Activated CD4-positive, alpha-beta T cell treated with anti-CD3 and anti-CD28 coated beads, Interleukin-2, amount 50 U/mL, for 4 hours (primary cell): ENCODE measurements at places on chromosomes 2 and 18.

DNA sequence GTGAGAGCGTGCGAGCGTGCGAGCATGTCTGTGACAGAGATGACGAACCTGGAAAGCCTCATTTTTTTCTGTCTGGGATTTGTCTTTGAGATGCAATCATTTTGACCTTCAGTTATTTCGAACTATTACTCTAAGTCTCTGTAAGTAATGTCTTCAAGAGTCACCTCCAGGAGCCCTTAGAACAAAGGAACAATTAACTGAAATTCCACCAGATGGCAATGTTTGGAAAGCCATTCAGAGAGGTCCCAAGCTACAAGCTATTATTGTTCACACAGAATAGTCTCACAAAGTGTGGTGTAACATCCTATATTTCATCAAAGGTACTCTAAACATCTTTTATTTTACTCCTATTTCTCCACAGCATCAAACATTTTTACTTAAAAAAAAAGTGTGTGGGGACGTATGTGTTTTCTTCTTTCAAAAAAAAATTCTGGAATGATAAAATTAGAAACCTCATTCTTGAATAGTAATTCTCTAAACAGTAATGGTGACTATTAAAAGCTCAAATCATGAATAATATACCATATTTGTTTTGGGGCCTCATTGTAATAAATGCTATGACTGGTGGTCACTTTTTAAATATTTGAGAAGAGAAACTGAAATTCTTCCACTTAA is 35.1 kb upstream of the MAPRE2 start:
- no peak for DNase-seq

DNA sequence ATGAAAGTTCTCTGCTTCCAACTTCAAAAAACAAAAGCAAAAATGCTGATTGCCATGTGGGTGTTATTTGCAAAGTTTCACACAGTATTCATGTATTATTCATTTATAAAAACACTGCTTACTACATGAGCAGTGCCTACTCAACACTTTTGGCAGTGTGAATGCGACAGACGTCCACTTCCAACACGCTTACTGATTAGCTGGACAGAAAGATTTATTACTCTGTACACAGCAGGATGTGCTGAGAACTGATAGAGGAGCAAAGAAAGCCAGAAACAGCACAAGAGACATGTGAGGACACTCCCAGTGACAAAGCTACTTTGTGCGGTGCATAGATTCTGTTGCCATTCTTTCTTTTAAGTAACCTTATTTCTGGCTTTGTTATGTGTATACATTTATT is 258.8 kb downstream of the DLGAP1 start:
- DNase-seq: no peak

DNA sequence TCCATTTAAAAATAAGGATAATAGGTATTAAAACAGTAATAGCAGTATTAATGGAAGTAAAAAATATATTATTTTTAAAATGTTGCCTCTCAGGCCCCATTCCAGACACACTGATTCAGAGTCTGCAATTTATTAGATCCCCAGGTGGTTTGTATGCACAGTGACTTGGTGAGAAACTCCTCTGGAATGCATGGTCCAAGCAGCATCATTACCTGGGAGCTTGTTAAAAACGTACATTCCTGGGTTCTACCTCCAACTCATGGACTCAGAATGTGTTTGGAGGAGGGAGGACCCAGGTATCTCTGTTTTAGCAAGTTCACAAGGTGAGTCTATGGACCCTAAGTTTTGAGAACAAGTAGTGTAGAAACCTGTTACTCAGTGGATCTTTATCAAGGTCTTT is 95.6 kb downstream of the ITGA4 start:
- DNase-seq: no peak

DNA sequence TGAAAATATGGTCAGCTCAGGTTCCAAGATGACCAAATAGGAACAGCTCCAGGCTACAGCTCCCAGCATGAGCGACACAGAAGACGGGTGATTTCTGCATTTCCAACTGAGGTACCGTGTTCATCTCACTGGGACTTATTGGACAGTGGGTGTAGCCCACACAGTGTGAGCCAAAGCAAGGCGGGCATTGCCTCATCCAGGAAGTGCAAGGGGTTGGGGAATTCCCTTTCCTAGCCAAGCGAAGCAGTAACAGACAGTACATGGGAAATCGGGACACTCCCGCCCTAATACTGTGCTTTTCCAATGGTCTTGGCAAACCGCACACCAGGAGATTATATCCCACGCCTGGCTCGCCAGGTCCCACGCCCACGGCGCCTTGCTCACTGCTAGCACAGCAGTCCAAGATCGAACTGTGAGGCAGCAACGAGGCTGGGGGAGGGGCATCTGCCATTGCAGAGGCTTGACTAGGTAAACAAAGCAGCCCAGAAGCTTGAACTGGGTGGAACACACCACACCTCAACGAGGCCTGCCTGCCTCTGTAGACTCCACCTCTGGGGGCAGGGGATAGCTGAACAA is 57.5 kb downstream of the WDPCP start:
- DNase-seq: no peak

DNA sequence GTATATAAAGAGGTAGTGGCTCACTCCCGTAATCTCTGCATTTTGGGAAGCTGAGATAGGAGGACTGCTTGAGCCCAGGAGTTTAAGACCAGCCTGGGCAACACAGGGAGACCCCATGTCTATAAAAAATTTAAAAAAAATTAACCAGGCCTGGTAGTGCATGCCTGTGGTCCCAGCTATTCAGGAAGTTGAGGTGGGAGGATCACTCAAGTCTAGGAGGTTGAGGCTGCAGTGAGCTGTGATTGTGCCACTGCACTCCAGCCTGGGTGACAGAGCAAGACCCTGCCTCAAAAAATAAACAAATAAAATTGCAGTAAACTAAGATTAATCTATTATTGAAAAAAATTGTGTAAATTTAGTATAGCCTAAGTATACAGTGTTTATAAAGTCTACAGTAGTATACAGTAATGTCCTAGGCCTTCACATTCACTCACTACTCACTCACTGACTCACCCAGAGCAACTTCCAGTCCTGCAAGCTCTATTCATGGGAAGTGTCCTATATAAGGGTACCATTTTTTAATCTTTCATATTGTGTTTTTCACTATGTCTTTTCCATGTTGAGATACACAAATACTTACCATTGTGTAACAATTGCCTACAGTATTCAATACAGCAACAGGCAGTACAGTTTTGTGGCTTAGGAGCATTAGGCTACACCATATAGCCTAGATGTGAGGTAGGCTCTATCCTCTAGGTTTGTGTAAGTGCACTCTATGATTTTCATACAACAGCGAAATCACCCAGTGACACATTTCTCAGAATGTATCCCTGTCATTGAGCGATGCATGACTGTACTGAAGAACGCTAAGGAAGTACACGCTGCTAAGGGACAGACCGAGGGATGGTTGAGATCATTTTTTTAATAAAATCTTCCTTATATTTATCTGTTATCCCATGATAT is 10.4 kb upstream of the MAP4K3 start:
- DNase-seq: no peak

DNA sequence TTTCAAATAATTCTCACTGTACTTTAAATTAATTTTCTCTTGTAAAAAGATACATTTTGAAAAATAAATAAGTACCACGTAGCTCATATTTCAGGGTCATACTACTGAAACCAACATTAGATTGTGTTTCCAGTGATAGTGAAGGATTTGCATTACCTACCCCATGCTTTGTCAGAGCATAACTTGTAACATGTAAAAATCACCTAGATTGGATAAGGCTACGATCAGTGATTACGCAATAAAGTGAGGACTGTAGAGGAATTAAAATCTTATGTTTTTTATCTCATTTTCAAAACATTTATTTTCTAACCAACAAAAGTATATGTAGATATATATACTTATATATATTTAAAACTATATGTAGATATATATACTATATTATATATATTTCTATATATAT is 89.4 kb upstream of the VRK2 start:
- DNase-seq: no peak

DNA sequence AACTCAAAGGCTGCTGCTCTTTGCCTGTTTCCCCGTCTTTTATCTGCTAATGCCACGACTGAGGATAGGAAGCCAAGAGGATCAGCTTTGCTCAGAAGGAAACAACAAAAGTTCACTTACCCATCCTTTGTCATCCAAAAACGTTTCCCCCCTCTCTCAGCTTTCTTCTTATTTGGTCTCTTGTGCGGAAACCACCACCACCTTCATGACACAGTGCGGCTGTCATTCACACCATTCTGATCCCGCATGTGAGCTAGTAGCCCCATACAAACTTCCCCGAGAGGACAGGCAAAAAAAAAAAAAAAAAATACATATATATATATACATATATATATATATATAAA is 656 bp downstream of the LRRTM4 start:
- DNase-seq: no peak

DNA sequence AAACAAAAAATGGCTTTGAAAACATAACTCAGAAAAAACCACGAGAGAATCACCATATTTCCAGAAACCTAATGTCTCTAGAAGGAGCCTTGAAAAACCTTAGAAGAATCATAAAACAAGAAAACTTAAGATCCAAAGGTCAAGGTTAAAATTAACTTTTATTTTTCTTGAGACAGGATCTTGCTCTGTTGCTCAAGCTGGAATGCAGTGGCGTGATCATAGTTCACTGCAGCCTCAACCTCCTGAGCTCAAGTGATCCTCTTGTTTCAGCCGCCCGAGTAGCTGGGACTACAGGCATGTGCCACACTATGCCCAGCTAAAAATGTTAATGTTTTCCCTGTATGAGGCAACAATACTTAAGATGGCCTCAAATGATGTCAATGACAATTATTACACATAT is 254.2 kb upstream of the SESTD1 start:
- no peak for DNase-seq

DNA sequence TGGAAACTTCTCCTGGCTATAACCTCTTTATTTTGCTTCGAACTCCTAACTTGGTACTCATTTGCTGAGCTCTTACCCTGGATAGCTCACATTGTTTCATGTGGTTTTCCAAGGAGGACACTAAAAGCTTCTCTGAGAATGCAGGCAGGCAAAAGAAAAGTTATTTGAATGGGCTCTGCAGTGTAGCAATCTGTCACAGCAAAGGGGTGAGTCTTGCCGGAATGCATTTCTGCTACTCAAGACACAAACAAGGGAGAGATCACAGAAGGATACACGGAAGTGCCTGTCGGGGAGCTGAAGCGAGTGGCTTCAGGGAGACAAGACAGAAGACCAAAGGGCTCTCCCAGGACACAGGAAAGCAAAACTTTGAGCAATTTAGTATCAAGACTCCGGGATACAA is 265.4 kb downstream of the SS18 start:
- no peak for DNase-seq

- no peak for DNase-seq
These were observed 289.7 kb downstream of the DYSF start for GRCh38 chr2:71742953-71743601.

DNA sequence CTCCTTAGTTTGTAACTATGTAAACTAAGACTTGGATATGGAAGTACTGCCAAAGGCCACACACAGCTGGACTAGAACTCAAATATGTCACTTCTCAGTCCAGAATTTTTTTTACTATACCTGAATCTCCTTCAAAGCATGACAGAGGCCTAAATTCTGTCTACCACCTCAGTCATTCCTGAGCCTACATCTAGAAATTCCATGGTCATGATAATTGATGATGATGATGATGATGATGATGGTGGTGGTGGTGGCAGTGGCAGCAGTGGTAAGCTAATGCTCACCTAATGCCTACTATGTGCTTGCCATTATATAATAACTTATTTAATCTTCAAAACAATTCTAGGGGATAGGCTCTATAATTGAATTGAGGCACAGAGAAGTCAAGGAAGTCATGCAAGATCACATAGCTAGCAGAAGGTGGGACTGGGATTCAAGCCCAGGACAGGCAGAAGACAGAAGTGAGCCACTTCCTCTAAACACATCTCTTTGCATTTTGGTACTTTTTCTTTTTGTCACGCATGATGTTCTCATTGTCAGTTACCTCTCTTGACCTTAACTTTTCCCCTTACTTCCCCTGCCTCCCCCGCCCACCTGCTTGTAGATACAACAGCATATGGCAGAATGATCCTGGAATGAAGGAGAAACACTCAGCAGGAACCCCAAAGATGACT is 539.3 kb downstream of the TNS1 start:
- DNase-seq: no peak

- DNase-seq: no peak
These were observed 147.5 kb upstream of the SESTD1 start for GRCh38 chr2:179412112-179412511.

DNA sequence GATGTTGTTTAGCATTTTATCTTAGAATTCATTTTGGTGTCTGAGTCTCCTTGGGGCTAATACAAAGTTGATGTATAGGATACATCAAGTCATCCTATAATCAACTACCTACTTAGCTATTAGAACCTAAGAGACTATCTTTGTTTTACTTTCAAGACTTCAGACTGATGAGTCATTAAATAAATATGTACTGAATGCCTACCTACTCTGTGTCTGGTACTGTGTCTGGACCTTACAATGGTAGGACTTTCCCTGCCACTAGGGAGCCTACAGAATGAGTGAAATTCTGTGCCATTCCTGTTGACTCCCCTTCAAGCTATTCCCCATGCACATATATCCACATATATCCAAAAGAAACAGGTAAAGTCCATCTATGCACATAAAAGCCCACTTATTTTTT is 114.5 kb downstream of the ERBB4 start:
- no peak for DNase-seq

DNA sequence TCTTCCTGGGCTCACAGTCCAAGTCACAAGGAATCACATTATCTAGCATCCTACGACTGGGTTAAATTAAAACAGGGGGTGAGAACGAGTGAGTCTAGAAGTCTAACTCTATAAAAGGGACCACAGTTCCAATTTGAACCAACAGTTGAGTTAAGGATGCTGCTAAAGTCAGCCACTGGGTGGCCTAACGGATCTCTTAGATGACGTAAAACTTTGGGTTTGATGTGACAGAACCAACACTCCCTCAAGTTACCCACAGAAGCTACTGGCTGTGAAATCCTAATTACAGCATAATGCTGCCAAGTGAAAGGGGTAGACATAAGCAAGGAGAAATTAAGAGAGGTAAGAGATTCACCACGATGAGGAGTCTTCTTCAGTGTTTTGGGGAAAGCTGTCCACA is 32.7 kb upstream of the RUFY4 start:
- DNase-seq: no peak

- DNase-seq: no peak
These were observed 25.4 kb downstream of the TET3 start for GRCh38 chr2:74010087-74010541.

DNA sequence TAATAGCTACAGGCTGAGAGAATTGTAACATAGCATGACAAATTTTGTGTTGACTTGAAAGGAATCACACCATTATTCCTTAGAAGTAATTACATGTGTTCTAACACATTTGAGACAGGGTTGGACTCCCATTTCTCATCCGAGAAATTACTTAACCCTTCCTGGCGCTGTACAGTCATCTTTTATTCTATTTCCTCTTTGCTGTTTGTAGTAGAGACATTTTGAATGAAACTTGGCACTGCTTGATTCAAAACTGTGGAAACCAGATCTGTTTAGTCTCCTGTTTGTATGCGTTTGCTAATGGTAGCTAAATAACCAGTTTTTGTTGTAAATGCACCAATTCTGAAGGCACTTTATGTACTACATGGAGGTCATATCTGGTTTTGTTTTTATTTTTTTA is 231.9 kb downstream of the ALPK2 start:
- no peak for DNase-seq

GRCh38 chr18:58496937-58497336 is 132.0 kb downstream of the ALPK2 start:
- DNase-seq: no peak
